ENCODE measurements at places on chromosomes 5 and 9.
A peak's percentile ranks its signal among the peaks of the same experiment; 100 is the strongest.

- DNase-seq = no peak
These were observed 114.4 kb upstream of the OSMR start for GRCh38 chr5:38731461-38731860.

DNA sequence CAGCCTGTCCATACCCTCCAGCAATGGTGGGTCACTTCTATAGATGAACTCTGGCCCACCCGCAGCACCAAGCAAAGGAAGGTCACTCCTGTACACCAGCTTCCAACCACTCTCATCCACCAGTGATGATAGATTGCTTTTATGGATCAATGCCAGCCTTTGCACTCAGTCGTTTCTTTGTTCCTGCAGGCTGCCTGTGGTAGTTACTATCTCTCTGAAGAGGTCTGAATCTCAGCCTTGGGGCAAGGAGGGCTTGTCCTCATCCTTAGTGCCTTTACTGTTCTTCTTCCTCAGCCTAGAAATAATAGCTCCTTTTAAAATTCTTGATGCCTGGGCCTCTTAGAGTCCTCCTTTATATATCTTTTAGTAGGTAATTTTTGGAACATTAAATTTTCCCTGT lies 100.8 kb downstream of the TMC1 start:
- DNase-seq = no peak

DNA sequence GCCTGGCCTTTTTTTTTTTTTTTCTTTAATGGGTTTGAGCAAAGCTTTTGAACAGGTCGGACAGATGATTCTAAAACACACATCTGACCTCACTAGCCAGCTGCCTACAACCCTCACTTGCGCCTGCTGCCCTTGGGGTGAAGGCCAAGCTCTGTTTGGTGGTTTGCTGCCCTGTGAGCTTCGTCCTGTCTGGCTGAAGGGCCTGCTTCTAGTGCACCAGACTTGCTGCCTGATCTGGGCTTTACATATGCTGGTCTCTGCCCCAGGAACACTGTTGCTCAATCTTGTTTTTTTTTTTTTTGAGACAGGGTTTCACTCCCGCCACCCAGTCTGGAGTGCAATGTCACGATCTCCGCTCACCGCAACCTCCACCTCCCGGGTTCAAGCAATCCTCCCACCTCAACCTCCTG lies 16.4 kb upstream of the DOLPP1 start:
- no peak for DNase-seq

DNA sequence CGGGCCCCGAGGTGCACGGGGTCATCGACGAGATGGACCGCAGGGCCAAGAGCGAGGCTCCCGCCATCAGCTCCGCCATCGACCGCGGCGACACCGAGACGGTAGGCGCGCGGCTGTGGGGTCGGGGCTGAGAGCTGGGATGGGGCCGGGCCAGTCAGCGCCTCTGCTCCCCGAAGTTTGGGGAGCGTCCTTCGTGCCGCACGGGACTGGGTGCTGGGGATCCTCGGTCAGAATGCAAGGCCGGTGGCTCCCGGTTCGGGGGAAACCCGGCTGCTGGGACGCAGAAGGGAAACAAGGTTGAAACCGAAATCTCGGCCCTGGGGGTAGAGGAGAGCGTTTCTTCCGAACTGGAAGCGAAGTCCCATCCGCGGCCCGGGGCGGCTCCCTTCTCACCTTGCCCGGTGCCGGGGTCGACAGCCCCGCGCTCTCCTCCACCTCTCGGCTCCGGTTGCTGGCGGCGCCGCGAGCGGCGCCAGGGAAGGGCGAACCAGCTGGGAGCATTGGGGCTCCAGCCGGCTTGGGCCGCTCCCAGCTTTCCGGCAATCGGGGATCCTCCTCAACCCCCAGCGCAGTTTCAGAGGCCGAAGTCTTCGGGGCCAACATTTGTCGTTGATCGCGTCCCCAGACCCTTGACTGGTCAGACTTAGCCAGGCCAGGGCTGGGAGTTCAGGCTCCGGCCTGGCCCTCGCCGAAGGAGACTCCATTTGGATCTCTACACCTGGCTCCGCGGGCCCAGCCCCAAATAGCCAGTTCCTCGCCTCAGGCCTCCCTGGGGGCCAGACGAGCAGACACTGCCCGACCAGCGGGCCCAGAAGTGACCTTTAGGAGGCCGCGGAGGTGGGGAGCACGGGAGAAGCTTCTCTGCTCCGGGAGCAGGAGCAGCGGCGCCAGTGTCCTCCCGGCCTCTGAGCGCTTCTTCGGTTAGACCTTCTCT lies 1.1 kb downstream of the LHX2 start:
- DNase-seq = no peak

DNA sequence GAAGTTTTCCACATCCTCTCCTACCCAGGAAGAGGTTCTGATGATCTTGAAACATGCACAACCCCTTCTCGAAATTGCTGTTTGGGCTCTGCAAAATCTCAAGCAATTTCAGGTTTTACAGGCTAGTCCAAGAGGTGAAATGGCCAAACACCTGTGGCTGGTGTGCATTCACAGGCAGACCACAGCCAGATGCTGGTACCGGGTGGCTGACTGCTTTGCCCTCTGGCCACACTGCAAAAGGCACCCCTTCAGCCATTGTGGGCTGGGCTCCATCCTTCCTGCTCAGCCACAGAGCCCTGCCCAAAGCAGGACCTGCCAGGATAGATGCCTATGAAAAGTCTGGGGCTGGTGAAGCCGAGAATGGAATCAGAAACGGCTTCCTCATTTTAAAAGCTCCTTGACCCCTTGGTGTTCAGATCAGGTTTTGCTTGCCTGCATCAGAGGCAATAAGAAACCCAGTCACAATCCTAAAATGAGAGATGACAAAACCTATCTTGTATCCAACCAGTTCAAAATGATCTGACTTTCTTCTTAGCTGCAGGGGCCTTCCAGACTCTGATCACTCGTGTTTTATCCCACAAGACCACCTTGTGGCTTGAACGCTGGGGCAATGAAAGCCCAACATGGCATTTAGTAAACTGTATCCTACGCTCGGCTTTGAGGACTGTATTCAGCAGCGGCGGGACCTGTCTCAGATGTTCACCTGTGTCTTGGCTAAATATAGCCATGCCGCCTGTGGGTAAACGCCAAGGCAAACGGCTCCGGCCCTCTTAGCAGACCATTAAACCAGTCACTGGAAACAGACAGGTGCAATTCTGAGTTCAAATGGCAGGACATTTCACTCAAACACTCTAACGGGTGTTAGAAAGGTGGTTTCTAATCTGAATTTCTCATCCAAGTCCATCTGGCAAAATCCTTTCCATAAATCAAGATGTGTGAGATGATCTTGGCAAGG lies 49.6 kb downstream of the EPB41L4B start:
- DNase-seq = no peak

- DNase-seq = no peak
These were observed 154.2 kb upstream of the TSLP start for GRCh38 chr5:110917161-110917875.

GRCh38 chr9:124174433-124174832 lies 83.3 kb upstream of the NEK6 start:
- DNase-seq = no peak

DNA sequence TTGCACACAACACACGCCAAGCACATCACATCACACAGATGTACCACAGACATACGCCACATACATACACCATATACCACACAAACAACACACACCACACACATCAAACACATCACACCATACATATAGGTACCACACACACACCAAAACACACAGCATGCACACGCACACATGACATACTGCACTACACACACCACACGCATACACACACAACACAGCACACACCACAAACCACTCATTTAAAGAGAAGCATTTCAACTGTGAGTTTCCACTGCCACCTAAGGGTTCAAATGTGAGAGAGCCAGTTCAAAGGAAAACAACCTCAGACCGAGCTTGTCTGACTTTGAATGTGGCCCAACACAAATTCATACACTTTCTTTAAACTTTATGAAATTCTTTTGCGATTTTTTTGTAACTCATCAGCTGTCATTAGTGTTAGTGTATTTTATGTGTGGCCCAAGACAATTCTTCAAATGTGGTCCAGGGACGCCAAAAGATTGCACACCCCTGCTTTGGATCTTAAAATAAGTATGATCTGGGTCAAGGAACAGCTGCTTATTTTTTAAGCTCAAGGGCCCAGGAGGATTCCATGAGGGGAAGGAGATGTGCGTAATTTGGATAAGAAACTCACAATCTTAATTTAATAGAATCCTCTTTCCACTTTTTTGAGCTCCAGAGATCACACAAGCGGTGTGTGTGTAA lies 494.6 kb downstream of the GADD45G start:
- DNase-seq = no peak

DNA sequence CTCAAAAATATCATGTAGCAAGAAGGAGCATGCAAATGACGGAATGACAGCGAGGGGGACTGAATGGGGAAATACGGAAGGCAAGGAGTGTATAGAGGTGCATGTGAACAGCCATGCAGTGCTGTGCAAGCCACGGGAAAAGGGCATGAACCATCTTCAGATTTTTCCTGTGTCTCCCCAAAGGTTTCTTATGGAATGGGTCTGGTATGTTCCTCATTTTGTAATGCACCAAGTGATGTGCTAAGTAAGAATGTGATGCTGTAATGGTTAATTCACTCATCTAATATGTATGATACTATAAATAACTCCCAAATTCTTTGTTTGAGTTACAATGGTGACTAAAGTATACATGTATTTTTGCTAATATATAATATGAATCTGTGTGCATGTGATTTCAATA lies 99.0 kb upstream of the DAB2 start:
- DNase-seq = no peak

DNA sequence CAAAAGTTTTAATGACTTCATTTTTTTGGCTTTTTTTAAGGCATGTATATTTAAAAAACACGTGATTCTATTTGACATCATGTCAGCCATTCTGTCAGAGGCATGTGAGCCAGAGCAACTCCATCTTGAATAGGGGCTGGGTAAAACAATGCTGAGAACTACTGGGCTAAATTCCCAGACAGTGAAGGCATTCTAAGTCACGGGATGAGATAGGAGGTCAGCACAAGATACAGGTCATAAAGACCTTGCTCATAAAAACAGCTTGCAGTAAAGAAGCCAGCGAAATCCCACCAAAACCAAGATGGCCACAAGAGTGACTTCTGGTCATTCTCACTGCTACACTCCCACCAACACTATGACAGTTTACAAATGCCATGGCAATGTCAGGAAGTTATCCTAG lies 1000.6 kb upstream of the DMAC1 start:
- DNase-seq = no peak

DNA sequence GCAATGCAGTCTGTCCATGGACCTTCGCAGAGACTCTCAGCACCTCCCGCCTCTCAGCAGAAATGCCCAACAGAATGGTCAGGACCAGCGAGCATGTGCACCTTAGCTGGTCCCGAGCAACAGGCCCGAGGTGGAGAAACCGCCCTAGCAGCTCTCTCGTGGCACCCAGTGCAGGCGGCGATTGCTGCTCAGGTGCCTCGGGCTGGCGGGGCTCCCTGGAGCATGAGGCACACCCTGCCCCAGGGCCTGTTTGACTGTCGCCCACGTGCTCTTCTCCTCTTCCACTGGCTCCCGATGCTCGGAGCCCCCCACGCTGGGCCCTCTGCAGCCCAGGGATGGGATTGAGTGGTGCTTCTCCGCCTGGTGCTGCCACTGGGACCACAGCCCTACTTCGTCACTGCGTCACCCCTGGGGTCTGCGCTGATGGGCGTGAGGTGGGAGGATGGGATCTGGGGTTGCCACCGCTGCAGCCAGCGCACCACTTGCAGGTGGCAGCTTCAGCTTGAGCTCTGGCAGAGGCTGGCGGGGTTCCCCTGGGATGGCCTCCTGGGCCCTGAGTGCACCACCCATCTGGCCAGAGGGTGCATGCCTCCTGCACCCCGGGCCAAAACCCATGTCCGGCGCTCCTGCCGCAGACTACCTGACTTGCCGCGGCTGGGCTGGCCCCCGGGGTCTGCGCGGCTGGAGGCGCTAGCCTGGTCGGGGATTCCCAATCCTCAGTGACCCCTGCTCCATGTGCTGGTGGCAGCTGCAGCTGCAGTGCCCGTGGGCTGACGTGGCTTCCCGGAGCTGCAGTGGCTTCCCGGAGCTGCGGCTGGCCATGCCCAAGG lies 244.2 kb downstream of the FOXD4L6 start:
- DNase-seq = no peak

- peak; percentile 11 for DNase-seq
These were observed 518 bp downstream of the SPRY4 start for GRCh38 chr5:142324136-142324870.

- peak; percentile 48 for DNase-seq
These were observed 64.8 kb downstream of the SMIM23 start for GRCh38 chr5:171850324-171850947.

DNA sequence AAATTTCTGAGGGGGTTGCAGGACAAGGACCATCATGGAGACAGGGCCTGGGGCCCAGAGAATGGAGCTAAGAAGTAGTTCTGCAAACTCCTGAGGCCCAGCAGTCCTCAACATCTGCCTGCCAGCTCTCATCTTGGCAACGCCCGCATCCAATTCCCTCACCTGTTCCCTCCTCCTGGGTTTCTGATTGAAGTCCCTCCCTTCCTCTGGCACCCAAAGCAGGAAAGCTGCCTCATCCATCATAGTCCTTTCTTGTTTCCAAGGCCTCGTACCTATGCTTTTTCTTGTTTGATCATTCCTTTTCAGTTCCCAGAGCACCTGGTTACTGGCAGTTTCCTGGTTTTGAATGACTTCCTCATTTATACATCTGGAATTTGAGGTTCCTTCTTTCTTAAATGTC lies 181.3 kb downstream of the NR2F1-AS1 start:
- no peak for DNase-seq

DNA sequence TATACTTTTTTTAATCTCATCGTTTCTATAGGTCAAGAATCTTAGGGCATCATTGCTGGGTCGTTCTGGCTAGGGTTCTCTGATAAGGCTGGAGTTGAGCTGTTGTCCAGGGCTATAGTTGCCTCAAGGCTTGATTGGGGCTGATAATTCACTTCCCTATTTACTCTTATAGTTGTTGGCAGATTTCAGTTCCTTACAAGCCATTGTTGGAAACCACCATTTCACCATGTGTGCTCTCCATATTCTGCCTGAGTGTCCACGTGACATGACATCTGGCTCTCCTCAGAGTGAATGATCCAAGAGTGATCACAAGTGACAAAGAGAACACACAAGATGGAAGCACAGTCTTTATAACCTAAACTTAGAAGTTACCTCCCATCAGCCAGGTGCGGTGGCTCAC lies 852.2 kb downstream of the EFNA5 start:
- no peak for DNase-seq

DNA sequence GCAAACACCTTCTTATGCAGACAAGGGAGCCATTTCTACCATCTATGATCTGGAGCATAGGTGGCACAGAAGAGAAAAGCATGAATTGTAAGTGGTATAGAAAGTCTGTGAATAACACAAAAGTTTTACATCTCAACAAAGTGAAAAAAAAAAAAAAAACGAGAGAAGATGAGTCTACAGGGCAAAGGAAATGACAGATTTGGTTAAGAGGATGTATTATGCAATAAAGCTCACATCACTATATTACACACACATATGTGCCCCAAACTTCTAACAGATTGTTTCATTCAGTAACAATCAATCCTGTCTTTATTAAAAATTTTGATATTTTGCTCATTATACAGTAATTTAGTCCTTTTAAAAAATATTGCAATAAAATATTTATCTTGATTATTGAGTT lies 49.8 kb downstream of the CERT1 start:
- DNase-seq = no peak

GRCh38 chr5:99063737-99064136 lies 134.9 kb upstream of the CHD1 start:
- no peak for DNase-seq

GRCh38 chr5:79931866-79932265 lies 59.2 kb downstream of the MTX3 start:
- DNase-seq = no peak

Data from neuronal stem cell (in vitro differentiated cells).